CD4-positive, alpha-beta T cell treated with Interleukin-15 for 4 hours (primary cell): ENCODE measurements at places on chromosomes 12 and 14.
A peak's percentile ranks its signal among the peaks of the same experiment; 100 is the strongest.

- peak; percentile 47 for DNase-seq
These were observed 90.3 kb downstream of the C12orf75 start for GRCh38 chr12:105420659-105421240.

DNA sequence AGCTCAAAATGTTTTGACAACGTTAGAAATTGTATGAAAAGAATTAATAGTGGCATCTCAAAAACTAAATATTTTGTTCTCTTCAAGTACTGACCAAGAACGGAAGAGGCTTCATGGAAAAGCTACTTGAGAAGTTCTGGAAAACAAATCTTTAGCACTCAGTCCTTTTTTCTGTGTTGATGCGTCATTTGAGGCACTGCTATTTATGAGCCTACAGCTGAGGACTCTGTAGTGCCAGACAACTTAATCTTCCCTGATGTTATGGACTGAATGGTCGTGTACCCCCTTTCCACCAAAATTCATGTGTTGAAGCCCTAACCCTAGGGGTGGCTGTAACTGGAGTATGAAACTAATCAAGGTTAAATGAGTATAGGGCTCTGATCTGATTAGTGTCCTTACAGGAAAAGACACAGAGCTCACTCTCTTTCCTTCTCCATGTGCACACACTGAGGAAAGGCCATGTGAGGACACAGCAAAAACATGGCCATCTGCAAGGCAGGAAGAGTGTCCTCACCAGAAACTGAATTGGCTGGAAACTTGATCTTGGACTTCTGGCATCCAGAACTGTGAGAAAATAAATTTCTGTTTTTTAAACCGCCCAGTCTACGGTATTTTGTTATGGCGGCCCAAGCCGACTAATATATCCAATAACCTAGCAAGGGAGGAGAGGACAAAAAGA, 337.0 kb upstream of the CLEC14A start:
- DNase-seq = no peak

- no peak for DNase-seq
These were observed 86.3 kb downstream of the VCPKMT start for GRCh38 chr14:50030036-50030435.

DNA sequence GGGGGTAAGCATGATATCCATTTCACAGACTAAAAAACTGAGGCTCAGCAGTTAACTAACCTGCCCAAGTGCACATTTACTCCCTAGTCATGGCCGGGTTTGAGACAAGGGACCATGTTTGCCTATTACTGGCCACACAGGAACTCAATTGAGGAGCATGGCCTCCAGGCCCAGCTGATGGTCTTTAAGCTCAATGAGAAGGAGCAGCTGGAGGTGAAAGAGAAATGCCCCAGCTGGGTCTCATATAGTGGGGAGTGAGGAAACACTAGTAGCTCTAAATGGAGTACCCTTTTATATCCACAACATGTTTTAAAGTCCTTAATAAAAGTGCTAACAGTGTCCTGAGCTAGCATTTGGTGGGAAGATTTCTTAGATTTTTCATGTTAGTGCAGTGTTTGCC, 1.6 kb downstream of the TDP1 start:
- DNase-seq = no peak

DNA sequence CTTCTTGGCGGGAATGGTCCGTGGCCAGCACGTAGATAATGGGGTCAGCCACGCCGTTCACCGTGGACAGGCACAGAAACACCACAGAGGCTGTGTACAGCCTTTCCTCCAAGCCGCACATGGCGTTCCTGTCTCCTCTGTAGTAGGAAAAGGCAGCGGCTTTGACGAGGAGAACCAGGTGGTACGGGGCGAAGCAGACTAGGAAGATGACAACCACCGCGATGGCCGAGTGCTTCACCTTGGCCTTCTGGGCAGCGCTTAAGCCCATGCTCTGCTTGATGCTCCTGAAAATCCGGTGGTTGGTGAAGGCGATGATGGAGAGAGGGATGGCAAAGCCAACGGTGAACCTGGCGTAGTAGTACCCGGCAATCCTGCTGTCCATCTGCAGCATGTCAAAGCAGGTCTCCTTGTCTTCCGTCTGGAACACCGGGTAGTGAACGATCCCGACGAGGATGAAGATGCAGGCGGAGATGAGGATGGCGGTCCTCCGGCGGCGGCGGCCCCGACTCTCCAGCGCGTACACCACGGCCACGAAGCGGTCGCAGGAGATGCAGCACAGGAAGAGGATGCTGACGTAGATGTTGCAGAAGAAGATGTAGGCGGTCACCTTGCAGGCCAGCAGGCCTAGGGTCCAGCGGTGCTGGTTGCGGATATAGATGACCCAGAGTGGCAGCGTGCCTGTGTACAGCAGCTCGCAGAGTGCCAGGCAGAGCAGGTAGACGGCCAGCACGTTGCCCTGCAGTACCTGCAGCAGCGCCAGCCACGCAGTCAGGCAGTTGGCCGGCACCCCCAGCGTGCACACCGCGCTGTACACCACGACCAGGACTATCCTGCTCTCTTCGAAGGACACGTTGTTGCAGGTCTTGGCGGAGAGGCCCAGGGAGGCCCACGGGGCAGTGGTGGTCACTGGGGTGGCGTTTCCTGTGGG, 13.8 kb downstream of the GPR132 start:
- no peak for DNase-seq

- DNase-seq = no peak
These were observed 72.8 kb downstream of the ZNF664 start for GRCh38 chr12:124045671-124046455.

DNA sequence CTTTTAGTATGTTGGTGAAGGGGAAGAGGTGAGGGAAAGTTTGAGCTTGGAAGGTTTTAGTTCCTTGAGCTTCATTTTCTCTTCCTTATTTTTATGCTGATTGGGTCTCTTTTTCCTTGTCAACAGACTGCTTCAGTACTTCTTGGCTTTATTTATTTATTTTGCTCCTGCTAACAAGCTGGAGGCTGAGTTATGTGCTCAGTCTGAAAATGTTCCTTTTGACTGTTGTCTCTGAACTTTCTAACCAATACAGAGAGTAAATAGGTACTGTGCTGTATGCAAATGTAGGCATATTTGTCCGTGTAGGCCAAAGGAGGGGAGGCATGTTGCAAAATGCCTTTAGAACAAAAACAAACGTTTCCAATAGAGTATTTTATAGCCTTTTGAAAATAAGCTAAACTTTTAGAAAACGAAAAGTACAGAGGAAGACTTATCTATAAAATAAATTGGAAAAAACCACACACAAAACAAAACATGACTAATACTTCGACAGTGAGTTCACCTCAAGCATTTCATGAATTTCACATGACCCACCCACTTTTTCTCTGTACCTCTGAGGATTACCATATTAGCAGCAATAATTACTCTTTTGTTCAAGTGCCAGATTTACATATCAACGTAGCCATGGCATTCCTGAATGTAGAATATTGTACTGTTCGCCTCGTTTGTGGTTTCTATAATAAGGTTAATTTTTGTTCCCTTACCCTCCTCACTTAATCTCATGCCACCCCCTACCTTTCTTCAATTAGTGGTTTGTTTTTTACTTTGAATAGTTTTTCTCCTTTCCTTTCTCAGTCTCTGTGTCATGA, 4.7 kb upstream of the CREBL2 start:
- peak; percentile 41 for DNase-seq

DNA sequence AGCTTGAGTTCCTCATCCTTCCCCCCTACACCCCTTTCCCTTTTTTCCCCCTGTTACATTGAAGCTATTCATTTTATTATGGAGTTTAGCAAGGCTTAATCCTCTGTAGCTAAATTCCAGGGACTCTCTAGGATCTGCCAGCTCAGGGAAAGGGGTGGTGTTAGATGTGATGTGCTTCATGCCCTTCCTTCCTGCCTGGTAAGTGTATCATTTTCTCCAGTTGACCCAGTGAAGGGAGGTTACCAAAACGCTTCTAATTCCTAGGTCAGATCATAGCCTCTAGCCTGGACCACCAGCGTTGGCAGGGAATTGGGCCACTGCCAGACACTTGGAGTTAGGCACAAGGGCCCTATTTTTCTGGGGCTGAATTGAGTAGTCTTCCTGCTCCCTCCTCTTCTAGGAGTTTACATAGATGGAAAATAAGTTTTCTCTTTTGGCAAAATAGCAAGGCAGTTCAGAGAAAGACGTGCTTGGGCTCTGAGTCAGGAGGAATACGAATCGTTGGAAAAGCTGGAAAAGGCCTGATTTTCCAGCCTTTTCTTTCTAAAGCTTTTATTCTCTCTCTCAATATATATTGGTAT, 88.3 kb downstream of the NPAS3 start:
- DNase-seq = no peak

DNA sequence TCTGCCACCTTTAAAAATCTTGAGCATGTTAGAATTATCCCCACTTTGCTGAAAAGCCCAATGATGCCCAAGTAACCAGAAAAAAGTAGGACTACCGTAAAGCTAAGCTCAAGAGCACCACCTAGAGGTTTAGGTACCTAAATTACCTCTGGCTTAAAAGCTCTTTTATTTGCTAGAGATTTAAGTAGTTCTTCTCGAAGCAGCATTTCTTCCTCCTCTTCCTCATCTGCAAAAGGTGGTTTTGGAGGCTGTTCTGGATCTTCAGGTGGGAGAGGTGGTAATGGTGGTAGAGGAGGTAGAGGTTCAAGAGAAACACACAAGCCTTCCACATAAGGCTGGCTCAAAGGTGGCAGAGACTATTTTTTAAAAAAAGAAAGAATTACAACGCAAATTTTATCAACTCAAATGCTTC, 26.9 kb downstream of the ZFC3H1 start:
- DNase-seq = peak; percentile 57

DNA sequence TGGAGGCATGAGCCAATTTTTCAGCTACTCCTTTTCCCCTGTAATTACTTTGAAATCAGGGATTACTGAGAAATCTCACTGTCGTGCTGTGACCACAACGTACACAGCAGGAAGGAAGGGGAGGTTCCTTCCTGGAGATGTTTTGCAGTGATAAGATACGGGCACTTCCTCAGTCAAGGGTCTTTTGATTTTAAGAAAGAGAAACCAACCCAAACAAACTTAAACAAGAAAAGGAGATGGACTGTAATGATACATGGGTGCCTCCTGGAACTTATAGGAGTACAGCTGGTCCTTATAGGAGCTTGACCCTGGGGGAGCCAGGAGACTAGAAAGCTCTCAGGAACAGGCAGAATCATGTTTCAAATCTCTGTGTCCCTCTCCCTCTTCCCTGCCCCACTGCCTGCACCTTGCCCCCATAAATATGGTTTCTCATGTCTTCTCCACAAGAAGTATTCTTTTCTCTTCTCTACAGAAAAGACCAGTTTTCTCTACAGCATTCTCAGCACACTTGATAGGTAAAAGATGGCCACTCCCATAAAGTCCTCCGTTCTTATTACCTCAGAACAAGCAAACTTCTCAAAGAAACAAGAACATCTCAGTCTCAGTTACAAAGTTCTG, 281.1 kb upstream of the AMIGO2 start:
- DNase-seq = peak; percentile 77

DNA sequence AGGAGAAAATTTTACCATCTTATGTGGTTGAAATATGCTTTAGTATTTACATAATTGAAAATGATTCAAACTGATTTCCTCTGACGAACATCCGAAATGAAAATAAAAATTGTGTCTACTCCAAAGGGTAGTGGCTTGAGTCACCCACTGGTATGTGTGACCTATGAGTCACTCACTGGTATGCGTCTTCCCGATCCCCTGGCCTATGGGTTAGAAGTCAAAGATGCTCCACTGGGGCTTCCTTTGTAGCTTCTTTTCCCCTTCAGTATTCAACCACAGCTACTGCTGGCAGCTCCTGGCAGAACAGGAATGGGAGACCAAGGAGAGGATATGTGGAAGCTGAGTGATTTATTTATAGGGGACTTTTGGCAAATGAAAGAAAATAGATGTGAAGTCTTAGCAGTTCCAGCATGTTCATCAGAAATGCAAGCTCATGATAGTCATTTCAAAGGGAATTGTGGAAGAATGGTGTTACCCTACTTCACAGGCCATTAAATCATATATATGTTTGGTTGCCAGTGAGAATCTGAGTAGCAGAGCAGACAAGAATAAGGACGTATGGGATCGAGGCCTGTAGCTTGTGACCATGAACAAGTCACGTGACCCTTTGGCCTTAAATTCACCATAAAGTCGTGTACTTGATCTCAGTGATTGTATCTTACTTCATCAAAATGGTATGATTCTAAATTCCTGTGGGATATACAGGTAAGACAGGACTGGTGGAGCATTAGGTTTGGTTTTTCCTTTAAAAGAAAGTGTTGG, 108.3 kb downstream of the CRADD start:
- DNase-seq = peak; percentile 58

DNA sequence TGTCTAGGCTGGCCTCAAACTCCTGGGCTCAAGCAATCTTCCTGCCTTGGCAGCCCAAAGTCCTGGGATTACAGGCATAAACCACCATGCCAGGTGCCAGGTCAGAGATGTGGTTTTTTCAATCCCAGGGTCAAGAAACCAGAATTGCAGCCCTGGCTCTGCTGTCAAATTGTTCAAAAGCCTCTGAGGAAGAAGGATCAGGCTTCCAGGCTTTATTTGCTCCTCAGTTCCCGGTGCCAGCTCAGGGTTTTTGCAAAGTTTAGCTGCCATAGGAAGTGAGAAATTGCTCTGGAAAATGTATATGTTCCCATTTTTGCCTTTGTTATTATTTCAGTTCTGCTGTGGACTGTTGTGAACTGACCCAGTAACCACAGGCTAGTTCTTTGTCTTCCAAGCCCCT, 28.7 kb downstream of the WNT5B start:
- DNase-seq = no peak

GRCh38 chr14:97414718-97415098, 617.5 kb downstream of the VRK1 start:
- no peak for DNase-seq

DNA sequence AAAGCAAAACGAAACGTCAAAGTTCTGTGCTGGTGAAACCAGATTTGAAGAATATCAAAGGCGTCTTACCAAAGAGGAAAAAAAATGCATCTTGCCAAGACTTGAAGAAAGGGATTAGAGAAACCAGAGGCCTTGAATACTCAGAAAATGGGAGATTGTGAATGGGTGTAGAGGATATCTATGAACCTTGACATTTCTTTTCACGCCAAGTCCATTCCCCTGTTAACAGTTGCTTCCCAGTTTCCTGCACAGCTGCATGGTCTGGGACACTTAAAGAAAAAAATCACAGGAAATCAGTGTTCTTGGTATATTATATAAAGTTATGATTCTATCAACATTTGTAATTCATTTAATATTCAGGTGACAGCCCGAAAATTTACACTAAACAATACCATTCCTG, 1.4 kb upstream of the GTF2A1 start:
- DNase-seq = no peak

- DNase-seq = no peak
These were observed 669.8 kb downstream of the GALC start for GRCh38 chr14:87323191-87323590.

- DNase-seq = no peak
These were observed 74.4 kb downstream of the ANKS1B start for GRCh38 chr12:99910342-99910741.

DNA sequence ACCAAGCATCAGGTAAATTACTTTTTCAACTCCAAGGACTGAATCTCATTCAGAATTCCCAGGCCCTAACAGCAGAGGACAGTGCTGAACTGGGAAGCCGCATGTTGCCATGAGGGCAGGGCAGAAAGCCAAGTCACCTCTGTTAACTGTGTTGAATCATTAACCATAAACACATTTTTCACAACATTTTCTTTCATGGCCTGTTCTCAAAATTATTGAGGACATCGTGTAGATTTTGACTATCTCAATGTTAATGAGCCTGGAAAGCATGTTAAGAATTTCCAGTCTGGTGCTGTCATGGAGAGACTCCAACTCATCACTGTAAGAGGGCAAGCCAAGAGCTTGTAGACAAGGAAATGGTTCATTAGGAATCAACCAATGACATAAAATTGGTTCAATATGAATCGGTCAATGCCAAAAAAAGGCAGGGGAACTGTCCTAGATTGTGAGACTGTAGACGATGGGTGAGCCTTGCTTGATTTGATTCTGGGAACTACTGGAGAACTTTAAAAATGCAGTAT, 33.7 kb downstream of the CPM start:
- DNase-seq = no peak

GRCh38 chr14:91339671-91340369, 77.8 kb downstream of the CCDC88C start:
- no peak for DNase-seq
